ENCODE measurements at places on chromosomes 11 and 22.

DNA sequence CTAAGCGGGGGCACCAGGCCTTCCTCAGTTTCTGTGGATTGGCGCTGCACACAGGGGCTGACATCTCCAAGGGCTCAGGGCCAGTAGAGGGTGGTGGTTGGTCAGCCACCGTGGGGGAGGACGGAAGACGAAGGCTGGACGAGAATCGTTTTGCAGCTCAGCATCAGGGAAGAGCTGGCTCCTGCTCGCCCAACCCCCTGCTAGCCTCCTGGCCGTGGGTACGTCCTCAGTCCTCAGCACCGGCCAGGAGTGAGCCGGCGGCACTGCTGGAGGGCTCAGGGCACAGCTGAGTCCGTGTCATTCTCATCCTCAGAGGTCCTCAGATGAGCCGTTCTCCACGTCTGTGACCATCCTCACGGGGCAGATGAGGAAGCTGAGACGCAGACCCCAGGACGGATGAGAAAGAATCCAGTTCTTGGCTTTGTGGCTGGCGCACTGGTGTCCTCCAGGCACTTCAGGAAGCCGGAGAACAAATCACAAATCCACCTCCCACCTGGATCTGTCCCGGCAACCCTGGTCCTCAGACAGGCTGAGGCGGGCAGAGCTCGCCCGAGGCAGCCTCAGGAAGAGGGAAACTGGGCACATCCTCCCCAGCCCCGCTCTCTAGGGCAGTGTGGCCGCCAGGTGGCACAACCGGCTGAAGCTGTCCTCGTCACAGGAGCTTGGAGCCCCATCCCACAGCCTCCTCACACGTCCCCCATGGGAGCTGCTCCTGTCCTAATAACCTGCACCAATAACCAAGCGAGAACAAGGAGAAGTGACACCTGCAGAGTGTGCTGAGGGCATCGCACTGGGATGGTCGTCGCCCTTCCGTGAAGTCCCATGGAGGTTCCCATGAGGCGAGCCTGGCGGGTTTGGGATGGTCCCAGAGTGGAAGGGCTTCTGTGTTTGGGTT is 393.7 kb downstream of the BRD1 start:
- DNase-seq, result no peak

- DNase-seq, result peak; percentile 86
These were observed 5.4 kb downstream of the PLA2G6 start for GRCh38 chr22:38176170-38176741.

GRCh38 chr11:24239930-24240329 is 256.9 kb upstream of the LUZP2 start:
- no peak for DNase-seq

- no peak for DNase-seq
These were observed 93.2 kb downstream of the TRMU start for GRCh38 chr22:46428602-46429324.

DNA sequence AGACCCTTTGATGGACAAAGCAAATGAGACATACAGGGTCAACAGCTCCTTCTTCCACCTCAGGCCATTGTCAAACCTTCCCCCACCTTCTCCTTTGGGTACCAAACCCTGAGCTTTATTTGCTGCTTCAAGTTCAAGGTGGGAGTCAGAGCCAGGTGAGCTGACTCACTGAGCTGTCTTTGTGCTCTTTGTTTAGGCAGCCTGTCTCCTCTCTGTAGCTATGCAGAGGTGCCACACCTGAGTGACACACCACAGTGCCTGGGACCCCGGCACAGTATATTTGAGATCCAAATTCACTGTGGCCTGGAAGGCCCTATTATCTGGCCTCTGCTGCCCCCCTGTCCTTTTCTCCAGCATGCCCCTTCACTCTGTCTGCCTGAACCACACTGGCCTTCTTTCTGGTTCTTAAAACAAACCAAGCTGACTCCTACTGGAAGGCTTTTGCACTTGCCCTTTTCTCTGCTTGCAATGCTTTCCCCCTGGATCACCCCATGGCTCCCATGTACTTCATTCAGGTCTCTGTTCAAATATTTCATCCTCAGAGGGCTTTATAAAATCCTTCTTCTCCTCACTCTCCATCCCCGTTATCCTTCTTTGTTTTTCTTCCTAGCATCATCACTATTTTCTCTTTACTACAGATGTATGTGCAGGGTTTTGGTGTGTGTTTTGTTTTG is 16.1 kb downstream of the LMO2 start:
- no peak for DNase-seq

DNA sequence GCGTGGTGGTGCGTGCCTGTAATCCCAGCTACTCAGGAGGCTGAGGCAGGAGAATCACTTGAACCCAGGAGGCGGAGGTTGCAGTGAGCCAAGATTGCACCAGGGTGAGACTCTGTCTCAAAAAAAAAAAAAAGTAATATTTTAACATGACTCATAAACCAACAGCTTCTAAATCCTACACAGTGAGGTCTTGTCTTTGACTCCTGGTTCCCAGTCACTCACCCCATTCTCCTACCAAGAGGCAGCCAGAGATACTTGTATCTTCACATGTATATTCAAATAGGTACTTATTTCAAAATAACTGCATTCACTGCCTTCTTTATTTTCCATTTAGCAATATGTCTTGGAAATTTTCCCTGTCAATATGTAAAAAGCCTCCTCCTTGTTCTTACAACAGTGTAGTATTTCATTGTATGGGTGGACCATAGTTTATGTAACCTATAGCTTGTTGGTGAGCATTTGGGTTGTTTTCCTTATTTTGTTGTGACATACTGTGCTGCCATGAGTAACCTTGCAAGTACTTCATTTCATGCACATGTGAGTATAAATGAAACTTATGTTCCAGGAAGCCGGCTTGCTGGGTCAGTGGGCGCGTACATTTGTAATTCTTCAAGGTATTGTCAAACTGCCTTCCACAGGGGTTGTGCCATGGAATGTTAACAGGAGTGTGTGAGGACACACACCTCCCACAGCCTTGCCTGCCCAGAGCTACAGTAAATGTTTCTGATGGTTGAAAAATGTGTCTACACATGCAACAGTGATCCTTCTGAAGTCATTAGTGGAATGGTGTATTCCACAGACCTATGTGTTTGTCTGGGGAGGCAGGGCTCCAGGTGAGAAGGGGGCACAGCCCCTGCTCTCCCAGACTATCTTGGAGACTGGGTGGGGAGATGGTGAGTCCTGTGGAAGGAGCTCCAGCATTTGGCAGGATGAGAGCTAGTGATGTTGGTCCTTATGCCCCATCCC is 47.9 kb downstream of the OSBP2 start:
- DNase-seq, result no peak

GRCh38 chr22:31651664-31652063 is 10.4 kb downstream of the PISD start:
- DNase-seq, result no peak
